Foreskin keratinocyte (primary cell): ENCODE measurements at places on chromosomes 7 and 10. TPM values are rescaled to one million over a fixed set of nuclear protein-coding genes. Genes with fewer than 3 reads are reported as not detected.

GRCh38 chr7:70577078-70577477 is 554.9 kb upstream of the GALNT17 start:
- DNase-seq, result no peak

DNA sequence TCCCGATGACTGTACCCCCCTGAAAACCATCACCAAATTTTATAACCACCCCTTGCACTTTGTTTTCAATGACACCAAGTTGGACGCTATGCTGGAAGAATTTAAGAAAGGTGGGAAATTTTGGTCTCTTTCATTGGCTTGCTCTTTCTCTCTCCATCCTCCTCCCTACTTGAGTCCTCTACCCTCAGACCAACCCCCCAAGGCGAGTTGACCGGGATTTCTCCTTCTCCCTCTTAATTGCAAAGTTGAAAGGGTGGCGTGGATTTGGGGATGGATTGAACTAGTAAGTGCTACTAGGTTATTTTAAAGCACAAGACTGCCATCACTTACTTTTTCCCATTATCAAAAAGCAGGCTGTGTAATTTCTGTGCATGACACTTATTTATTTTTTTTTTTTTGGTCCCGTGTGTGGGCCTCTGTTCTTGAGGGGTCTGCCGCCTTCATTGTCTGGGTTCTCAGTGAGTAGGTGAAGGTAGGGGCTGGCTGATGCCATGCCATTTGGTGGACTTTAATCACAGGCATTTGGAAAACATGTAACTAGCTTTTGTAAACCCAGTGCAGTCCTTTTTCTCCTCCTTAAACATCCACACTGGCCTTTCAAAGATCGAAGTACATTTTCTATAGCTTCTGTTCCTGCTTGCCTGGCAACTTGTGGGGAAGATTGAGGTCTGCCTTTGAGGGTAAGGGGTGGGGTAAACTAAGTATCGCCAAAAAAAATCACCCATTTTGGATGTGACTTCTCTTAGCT is 2.1 kb downstream of the CNNM2 start:
- DNase-seq, result no peak

Gene WDFY4
- total RNA-seq, result 0.04 TPM in 1 of 2 replicates, not detected in the other

Gene PGAM2
- 0.11 TPM in 1 of 2 replicates, not detected in the other for total RNA-seq

Gene RASSF4
- total RNA-seq, result 0.21 and 0.51 TPM in 2 replicates
